Karpas-422 (cell line): ENCODE measurements at places on chromosomes 7 and 10.

DNA sequence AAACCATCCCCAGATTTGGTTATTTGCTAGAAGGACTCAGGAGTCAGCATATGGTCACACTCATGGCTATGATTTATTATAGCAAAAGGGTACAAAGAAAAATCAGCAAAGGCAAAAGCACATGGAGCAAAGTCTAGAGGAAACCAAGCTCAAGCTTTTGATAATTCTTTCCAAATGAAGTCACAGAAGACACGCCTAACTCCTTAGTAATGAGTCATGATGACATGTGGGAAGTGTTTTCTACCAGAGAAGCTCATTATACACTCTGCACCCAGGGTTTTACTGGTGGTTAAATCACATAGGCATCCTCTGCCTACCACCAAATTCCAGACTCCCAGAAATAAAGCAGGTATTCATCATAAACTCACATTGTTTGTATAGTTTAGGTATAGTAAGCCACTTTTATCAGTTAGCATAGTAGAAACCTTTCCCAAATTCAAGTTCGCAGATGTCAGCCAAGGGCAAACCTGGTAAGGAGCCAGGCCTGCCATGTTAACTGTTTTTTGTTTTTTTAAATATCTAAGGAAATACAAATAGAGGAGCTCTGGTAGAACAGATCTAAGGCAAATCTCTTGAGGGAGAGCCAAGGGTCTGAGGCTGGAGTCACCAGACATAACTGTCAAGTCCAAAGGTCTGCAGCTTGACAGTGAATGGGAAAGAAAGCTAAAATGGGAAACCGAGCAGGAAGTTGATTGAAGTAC is 15.4 kb upstream of the HIBADH start:
- no peak for DNase-seq

- peak; percentile 73 for DNase-seq
Observed at GRCh38 chr10:90871279-90871765, 452 bp upstream of the RPP30 start.

- no peak for DNase-seq
Observed at GRCh38 chr10:110512461-110513187, 14.9 kb downstream of the DUSP5 start.

- no peak for DNase-seq
Observed at GRCh38 chr7:28754027-28754426, 204.1 kb downstream of the TRIL start.

- no peak for DNase-seq
Observed at GRCh38 chr10:118922226-118922625, 107.3 kb upstream of the NANOS1 start.

GRCh38 chr10:114914560-114914959 is 23.4 kb upstream of the TRUB1 start:
- no peak for DNase-seq

- DNase-seq: no peak
Observed at GRCh38 chr7:105493196-105493922, 28.7 kb downstream of the PUS7 start.

DNA sequence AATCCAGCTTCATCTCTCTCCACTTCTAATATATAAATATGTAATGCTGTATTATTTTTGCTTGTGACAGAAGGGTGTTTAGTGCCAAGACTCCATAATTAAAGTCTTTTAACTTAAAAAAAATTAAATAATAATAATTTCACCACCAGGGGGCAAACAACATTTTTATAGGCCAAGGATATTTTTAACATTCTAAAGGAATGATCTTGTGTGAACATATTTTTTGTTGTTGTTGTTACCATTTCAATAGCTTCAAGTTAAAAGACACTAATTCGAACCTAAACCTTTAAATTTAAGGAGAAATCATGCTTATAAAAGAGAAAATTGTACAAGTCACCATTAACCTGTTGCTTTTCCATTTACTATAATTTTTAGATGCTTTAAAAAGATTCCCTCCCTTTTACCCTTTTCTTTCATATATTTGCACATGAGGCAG is 7.5 kb upstream of the DNAJC1 start:
- peak; percentile 62 for DNase-seq

GRCh38 chr10:784403-785088 is 95.1 kb upstream of the DIP2C start:
- no peak for DNase-seq

DNA sequence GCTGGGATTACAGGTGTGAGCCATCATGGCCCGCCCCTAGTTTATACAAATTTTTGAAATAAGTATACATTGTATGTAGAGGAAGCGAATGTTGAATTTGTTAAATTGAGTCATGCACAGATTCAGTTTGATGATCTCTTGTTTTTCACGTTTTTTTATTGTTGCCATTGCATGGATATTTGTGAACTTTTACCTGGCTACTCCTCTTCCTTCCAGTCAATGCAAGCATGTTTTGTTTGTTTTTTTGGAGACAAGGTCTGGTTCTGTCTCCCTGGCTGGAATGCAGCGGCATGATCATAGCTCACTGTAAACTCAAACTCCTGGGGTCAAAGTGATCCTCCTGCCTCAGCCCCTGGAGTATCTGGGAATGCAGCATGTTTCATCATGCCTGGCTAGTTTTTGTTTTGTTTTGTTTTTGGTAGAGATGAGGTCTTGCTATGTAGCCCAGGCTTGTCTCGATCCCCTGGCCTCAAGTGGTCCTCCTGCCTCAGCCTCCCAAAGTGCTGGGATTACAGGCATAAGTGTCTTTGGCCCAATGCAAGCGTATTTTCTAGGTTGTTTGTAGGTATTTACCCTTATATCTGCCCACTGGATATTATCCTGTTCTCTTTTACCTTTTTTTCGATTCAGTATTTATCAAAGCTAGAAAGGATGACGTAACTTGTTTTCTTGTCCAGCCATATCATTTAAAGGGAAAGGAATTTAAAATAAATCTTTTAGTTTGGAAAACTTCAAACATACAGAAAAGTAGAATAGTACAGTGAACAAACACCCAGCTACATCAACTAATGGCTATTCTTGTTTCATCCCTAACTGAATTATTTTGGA is 11.0 kb downstream of the LCOR start:
- no peak for DNase-seq

GRCh38 chr10:125823663-125824251 is 411 bp downstream of the BCCIP start:
- peak; percentile 52 for DNase-seq

DNA sequence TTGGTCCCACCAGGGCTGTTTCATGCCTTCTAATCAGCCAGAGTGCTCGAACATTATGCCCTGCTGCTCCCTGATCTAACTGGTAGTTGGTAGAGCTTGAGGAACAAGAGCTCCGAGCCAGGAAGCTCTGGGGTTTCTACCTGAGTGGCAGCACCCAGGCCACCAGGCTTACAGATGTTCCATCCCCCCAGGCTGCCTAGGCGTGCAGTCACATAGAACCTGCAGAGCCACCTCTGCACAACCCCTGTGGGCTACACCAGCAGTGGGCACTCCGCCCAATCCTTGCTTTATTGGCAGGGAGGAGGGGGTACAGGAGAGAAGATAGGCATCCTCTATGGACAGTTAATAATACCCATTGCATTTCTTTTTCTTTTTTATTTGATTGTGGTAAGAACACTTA is 21.8 kb downstream of the MAP3K8 start:
- DNase-seq: peak; percentile 58

DNA sequence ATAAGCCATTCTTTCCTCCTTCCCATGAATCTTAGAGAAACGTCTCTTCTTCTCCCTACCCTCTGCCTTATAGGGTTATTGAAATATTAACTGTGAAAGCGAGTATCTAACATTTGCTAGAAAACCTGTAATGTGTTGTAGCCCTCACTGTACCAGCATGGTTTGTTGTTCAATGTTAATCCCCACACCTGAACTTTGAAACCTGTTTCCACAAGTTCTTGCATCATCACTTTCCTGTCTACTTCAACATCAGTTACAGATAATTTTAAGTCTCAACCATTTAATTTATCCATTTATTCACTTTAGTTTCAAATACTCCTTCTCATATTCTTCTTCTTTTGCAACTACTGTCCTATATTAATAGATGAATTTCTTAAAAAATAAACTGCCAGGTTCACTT is 148.2 kb downstream of the ETV1 start:
- DNase-seq: no peak

- DNase-seq: no peak
Observed at GRCh38 chr7:119825091-119825655, 447.8 kb upstream of the KCND2 start.

DNA sequence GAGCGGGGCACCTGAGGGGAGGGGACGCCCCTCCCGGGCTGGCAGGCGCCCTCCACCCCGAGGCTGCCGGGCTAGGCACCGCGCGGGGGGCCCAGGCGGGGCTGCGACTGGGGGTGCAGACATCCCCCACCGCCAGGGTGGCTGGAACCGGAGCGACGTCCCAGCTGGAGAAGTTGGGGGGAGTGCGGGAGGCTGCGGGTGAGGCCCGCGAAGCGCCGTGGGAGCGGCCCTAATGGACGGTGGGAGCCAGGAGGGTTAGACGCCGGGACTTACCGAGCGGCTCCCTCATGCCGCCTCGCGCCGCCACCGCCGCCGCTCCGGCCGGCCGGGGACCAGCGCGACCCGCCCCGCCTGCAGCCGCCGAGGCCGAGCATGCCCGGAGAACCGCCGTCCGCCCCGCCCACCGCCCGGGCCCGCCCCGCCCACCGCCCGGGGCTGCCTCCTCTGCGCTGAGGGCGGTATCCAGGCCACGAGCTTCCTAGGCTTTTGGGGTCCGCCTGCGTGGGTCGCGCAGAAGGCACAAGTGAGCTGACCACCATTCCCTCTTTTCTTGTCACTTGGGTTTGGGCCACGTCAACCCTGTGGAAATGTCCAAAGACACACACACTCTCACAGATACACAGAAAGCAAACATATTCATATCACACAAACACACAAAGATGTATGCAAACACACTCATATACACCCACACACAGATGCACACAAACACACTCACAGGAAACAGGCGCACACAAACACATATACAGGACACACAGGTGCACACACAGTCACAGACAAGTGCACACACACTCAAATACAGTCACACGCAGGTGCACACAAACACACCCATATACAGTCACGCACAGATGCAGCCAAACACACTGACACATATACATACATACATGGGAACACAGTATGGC is at the start of gene JCAD:
Gene JCAD, minus strand, starts transcription at position 378 of the 899 bp plus-strand sequence. CDS start 11,774 bp downstream, outside the sequence.
- DNase-seq: no peak

GRCh38 chr10:124648738-124649137 is 95.4 kb downstream of the FAM53B start:
- DNase-seq: no peak

- DNase-seq: peak; percentile 52
Observed at GRCh38 chr10:63265683-63266235, 132.6 kb downstream of the NRBF2 start.

DNA sequence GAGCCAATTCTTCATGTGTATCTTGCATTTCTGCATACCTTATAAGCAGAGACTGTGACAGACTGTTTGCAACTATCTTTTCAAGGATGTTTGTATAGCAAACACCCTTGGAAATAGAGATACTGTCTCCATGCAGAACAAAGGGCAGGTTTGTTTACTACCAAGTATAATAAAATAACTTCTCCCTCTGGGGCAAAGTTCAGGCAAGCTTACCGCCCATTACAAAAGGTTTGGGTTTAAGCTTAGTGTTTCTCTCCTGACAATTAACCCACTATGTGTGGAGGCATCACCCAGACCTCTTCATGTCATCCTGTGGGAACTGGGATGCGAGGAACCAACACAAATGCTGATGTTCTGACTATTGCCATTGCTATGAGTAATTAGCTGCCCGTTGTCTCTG is 479.1 kb upstream of the ZMIZ1 start:
- DNase-seq: no peak

DNA sequence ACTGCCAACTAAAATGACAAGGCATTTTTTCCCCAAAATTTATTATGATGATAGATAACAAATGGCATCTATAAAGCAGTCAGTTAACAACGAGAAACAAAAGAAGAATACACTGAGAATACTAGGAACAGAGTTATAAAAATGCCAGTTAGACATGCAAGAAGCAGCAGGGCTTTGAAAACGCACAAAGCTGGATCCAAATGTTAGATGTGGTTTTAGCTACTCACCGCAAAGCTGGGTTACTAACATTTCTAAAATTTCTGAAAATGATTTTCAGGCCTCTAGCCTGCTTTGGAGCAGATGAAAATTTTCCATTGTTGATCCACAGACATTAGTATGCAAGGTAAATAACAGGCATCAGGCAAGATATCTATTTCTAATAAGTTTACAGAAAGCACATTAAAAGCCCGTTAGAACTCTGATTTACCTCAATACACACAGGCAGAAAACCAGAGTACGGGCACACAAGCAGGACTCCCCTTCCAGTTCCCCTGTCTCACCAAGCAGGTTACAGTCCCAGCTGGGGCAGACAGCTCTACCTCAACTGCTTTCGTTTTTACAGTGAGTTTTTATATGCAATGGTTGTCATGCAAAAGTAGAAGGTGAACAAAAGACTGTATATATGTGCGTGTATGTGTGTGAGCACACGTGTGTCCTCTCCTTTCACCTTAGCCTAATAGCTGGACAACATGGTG is 37.9 kb downstream of the GLI3 start:
- no peak for DNase-seq

DNA sequence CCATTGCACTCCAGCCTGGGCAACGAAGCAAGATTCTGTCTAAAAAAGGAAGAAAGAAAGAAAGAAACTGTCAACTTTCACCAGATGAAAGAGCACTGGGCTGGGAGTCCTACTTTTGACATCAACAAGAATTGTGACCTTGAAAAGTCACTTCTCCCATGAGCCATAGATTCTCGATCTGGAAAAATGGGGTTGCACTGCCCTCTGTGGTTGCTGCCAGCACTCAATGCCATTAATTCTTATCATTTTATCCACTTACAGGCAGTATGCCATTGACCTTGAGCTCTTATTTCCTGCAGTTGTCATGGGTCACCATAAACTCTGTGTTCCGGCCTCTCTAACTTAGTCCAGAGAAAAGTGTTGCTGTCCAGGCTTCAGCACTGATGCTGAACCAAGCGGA is 137.2 kb downstream of the NOC3L start:
- DNase-seq: no peak

DNA sequence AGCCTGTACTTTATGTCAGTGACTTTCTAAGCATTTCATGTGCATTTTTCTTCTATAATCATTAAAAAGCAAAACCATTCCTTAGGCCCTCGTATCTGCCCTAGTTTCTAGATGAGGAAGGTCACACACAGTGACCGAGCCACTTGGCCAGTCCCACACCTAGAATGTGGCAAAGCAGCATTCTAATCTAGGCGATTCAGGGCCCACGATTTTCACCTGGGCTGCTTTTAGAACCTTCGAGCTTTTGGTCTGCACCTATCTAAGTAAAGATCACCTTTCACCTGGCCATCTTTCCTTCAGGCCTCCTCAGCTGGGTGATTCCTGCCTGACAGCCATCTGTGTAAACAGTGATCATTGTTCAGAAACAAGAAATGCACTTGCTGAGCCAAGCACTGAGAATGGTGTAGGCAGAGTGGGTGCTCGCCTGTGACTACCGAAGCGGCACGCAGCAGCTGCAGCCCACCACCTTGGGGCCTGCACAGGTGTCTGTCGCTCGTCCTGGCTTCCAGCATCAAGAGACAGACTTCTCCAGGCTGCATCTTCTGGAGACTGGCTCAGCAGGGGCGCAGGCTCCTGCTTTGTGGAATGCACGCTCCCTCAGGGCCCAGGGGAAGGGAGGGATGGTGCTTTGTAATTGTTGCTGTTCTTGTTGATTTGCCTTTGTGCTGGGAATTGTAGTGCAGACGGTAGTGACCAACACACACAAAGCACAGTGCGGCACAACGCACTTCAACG is 149.0 kb upstream of the INSYN2A start:
- no peak for DNase-seq

- DNase-seq: no peak
Observed at GRCh38 chr7:138796038-138796615, 1.7 kb upstream of the TMEM213 start.

- no peak for DNase-seq
Observed at GRCh38 chr7:129202058-129202777, 13.8 kb downstream of the SMO start.

- DNase-seq: no peak
Observed at GRCh38 chr10:126208726-126209302, 179.5 kb downstream of the ADAM12 start.
